ENCODE measurements at places on chromosomes 1 and 21. TPM values are rescaled to one million over a fixed set of nuclear protein-coding genes. Genes with fewer than 3 reads are reported as not detected.
A peak's percentile ranks its signal among the peaks of the same experiment; 100 is the strongest.

GRCh38 chr1:187443939-187444338 is 615.2 kb downstream of the PLA2G4A start:
- DNase-seq, result no peak

GRCh38 chr1:88740784-88741183 is 56.7 kb downstream of the PKN2 start:
- no peak for DNase-seq

C1orf52 gene
- total RNA-seq, result 22.9 TPM

- DNase-seq, result no peak
These were observed 2.7 kb upstream of the NTNG1 start for GRCh38 chr1:107138166-107138565.

ACTN2 gene
- 7.4 TPM for total RNA-seq

ANXA9 gene
- total RNA-seq, result 0.19 TPM

DNA sequence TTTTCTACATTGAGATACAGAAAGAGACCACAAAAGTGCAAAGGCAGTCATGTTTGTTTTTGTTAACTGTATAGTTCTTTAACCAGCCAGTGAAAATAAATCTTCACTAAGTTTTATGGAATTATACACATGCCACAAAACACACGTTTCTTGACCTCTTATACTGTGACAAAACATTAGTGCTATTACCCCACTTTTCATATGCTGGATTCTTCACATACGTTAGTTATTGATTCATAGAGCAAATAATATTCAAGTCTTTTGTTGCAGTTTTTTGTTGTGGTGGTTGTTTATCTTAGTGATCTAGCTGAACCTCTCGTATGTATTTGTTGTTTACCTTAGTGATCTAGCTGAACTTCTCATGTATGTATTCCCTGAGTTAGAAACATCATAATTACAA is 28.0 kb downstream of the LYPLAL1 start:
- DNase-seq, result no peak

DNA sequence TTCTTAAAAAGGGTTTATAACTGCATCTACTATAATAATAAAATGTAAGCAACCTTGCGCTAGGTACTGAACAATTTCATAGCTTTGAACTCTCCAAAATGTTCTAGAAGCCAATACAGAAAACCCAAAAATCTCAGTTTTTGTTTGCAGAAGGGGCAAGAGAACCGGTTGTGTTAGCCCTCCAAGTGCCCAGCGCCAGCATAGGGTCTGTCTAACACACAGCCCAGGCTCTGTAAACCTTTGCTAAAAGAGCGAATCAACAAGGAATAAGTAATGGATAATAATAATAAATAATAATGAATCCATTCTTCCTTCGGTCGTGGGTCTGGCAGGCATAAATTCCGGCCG is 333 bp upstream of the CHAF1B start:
- no peak for DNase-seq

GRCh38 chr21:24948186-24948585 is 659.1 kb downstream of the MRPL39 start:
- DNase-seq, result no peak

DNA sequence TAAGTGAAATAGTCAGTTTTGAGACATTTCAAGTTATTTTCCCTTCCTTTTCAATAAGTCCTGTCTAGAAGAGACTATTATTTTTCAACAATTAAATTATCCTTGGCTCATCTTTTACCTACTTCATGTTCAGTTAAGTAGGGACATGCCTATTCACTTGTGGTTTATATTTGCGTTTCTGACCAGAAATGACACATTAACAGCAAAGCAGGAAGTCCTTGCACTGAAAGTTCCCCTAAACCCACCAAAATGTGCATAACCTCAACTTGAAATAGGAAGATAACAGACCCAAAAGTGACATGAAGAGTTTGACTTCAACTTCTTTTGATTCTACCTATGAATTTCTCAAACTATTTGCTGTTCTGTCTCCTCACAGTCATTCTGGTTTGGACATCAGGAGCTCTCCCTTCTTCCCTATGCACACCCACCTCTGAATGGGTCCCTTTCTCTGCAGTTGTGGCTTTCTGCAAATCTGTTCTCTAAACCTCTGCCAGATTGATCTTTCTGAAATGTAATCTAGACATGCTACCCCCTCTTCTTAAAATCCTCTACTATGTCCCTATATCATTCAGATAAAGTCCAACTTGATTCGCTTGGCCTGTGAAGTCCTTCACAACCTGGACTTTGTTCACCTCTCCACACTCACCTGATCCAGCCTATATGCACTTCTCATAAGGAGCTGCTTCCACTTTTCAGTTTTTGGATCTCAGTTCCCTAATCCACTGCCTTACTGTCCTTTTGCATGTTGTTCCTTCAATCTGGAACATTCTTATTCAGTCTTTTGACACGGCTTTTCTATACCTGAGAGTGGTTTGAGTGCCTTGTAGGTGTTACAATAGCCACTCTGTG is 661.5 kb upstream of the ADGRL4 start:
- no peak for DNase-seq

- DNase-seq, result no peak
These were observed 104.0 kb downstream of the GABPA start for GRCh38 chr21:25838809-25839208.

CD52 gene
- total RNA-seq, result 16.1 TPM

GRCh38 chr1:26317146-26317545 is 612 bp upstream of the CD52 start:
- DNase-seq, result no peak

DNA sequence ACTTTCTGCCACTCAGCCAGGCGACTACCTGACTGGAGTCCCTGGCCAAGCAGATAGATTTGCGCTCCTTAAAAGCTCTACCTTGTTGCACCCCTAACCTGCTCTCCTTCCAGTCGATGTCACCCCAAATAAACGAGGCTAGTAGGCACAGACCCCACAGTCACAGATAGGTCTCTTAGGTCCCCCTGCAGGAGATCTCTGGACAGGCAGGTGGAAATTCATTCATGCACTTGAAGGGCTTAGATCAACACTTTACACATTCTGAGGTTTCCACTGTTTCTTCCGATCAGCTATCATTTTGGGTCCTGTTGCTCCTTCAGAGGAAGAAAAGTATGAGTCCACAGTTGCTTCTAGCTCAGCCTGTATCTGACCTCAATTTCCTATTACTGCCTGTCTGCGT is 272.6 kb upstream of the FMN2 start:
- DNase-seq, result no peak

GRCh38 chr1:99297923-99298322 is 33.6 kb downstream of the PLPPR4 start:
- no peak for DNase-seq

ITLN1 gene
- 0.29 TPM for total RNA-seq

DNA sequence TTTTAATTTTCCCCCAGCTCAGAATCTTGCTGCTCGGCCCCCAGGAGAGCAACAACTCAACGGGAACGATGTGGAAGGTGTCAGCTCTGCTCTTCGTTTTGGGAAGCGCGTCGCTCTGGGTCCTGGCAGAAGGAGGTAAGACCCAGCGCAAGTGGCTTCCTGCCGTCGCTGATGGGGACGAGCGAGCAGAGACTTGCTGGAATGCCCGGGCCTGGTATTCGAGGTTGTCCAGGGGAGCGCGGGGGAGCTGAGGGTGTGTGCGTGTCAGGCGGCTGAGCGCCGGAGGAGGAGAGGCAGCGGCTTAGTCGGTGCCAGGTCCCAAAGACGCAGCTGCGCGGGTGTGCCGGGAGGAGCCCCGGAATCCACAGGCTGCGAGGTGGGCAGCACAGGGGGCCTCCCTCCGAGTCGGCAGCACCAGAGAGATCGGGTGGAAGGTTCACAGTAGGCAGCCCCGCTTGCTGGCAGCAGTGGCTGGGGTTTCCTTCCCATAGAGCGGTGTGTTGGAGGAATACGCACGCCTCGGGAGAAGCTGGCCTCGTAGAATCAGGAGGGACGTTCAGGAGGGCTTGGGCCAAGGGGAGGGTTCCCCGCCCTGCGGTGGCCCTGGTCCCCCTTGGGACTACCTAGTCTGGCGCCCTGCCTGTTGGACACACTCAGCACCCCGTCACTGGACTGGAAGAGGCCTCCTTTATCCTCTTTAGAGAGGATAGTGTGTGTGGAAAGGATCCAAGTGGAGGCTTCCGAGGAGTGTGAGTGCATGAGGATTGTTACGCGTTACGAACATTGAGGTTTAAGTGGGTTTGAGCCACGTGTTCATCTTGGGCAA is 547 bp downstream of the PDPN start:
- peak; percentile 85 for DNase-seq

SELL gene
- 5.5 TPM for total RNA-seq

GRCh38 chr1:95171270-95172245 is 54.4 kb downstream of the TLCD4 start:
- no peak for DNase-seq

- DNase-seq, result no peak
These were observed 79.7 kb downstream of the ZNF648 start for GRCh38 chr1:181981821-181982220.

GRCh38 chr1:239016337-239016736 is 370.0 kb upstream of the CHRM3 start:
- DNase-seq, result no peak

DNA sequence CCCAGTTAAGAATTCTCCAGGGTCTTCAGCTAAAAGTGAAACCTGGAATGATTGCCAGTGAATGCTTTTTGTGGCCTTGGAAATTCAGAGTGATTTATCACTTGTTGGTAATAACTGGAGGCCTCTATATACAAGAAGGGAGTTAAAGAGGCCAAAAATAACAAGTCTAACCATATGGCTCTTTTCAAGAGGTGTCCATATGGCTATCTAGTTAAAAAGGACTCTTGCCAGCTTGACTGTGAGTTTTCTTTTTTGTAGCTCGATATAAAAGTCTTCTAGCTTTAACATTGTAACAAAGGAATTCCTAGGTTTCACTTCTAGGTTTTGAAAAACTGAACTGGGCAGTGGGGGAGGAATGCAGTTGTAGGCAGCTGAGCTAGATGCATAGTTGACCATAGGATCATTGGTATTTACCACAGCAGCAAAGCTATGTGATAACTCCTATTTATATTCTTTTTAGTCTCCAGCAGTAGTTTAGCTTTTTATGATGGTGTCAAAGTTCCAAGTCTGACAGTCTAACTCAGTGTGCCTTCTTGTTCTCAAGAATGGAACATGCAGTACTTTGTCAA is 44.4 kb downstream of the CACHD1 start:
- DNase-seq, result no peak

CFHR1 gene
- total RNA-seq, result 0.76 TPM

DMRTA2 gene
- not detected for total RNA-seq

DNA sequence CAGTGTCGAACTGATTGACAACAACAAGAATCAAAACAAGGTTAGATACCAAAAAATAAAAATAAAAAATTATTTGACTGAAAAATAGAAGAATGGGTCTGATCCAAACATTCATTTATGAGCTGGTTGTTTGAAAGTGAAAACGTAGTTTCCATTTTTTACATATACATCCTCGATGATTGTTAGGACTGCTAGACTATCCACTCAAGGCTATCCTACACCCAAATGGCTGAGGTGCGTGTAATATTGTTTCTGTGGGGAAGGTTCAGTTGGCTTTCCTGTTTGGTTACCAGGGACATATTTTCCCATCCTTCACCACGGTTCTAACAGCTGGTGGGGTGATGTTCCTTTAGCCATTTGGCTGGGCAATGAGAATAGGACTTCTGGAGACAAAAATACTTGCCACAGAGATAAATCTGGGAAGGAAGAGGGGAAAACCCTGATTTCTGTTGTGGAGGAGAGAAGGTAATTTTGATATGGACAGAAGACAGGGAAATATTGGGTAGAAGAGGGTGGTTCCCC is 66.3 kb downstream of the MAP3K7CL start:
- DNase-seq, result no peak

- no peak for DNase-seq
These were observed 66.0 kb downstream of the BCAR3 start for GRCh38 chr1:93615582-93616150.

DNA sequence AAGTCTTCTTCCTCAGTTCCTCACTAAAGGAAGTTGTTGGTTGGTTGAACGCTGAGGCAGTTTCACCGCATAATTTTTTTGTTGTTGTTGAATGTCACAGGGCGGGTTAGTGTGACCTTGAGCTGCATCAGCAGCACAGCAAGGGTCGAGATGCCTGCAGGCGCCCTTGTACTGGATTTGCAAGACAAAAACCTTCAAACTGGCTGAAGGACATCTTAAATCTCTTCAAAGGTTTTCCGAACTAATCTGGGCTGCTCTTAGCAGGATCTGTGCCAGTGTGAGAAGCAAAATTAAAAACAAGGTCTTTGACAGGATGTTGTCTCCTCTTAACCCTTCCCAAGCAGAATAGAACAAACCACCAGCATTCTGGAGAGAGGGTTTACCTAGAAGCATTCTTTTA is 59.4 kb downstream of the NRIP1 start:
- no peak for DNase-seq

DNA sequence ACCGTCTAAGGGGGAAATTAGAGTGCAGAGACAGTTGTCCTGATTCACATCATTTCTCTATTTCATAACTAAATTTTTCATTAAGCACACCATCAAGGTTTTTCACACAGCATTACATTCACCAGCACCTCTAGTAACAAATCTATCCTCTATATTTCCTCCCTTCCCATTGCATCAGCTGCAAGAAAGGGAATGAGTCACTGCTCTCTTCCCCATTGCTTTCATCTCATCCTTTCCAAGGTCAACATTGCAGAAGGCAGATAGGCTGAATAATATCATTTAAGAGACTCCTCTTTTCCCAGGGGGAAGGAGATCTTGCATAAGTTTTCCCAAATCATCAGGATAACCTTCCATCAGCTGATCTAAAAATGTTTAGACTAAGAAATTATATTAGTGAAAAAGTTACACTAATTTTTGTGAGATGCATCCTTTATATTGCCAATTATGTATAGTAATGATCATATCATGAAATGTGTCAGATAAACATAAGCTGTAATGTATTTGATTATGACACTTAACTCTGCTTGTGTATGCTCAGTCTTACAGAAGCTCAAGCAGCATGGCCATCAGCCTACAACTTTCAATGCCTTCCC is 4.3 kb downstream of the INTS7 start:
- DNase-seq, result no peak

DNA sequence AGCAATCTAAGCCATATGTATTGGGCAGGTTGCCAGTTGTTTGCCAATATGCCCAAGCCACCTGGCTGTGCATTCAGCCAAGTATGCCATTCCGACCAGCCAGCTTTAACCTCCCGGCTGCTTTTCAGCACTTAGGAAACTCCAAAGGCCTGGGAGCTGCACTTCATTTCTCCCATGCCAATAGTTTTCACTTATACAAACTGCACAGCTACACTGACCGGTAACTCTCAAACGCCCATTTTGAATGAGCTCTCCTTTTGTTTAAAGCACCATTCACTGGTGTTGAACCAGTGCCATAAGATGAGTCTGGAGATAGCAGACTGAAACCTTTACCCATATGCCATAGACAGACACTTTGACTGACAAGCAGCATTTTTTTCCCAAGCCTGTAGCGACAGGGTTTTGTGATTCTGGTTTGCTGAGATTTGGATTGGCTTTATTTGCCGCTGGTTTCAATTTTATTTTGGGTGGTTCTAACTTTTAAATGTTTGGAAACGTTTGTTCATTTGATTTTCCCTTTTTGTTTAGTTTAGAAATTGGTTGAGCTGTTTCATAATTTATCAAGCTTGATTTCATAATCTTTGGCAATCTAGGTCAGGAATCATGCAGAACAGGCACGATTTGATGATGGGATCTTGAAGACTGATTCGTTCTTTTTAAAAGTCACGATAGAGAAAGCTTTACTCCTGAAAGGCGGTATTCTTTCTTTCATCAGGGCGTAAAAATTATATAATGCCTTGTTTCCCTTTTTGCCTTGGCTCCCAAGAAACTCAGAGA is 144.6 kb downstream of the NFIA start:
- DNase-seq, result no peak

GRCh38 chr21:29657240-29657989 is 282.4 kb downstream of the GRIK1 start:
- no peak for DNase-seq
